ENCODE measurements at places on chromosomes 1 and 21.

GRCh38 chr1:192588546-192588945 is 13.0 kb downstream of the RGS1 start:
- DNase-seq, result no peak

DNA sequence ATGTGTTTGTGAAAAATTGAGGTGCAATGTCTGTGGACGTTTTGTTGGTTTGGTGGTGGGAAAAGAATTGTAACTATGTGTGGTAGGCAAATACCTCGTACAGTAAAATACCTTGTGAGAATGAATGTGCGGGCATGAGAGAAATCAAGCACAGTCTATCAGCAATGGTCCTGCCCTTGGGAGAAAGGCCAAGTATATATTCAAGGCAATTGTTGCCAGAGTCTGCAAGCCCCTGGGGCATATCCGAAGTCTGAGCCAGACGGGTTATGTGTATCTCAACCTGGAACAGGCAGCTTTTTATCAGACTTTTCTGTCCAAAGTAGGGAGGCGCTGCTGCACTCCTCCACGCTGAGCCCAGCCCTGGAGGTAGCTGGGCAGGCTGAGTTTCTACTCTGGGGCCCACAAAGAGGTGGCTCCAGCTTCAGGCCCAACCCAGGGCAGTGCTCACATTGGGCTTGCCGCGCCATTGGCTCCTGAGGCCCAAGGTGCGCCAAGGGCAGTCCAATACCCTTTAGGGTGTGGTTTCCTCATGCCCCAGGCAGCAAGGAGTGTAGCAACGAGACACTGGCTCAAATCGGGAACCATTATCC is 9.4 kb upstream of the GNL2 start:
- no peak for DNase-seq

GRCh38 chr21:40436261-40436660 is 410.7 kb downstream of the DSCAM start:
- no peak for DNase-seq

DNA sequence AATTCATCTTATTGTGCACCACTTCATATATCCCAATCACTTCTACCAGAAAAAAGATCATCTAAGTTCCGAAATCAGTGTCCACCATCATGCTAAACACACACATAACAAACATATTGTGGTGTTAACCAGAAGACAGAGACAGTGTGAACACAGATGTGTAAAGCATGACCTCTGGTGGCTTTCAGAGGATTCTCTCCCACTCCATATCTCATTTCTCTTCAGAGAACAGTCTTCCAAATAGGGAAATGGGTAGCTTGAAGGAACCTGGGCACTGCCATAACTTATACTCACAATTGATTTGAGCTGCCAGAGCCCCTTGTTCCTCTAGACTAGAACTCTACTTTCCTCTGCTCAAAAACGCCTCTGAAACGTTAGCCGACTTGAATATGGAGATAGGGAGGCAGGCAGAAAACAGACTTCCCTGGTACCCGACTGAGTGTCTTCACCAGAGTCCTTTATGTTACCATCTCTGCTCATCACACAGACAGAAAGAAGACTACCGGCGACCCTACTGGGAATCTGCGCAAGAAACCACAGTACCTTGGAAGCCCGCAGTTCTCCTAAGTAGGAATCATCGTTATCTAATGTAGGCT is 1.8 kb upstream of the ELAPOR1 start:
- no peak for DNase-seq

- DNase-seq, result no peak
Measured at GRCh38 chr1:48236716-48237470, 14.4 kb downstream of the SLC5A9 start.

DNA sequence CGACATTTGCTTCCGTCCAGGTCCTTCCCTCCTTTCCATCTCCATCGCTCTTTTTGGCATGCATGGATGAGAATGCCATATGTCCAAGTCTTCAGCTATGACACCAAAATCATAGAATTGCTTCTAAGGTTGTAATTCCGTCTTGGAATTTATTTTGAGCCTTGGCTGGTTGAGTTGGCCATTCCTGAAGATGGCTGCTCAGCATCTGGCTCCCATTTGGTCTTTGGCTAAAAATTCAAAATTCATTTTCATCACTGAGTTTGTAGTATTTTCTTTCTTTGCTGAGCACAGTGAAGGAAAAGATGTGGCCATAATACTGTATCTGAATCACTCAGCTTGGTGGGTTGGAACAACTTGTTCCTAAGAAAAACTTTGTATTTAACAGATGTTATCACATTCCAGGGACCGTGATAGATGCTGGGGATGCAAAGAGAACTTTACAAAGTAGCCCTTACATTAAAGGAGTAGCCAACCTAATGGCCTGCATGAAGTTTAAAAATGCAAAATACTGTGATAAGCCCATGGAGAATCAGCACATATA is 15.6 kb downstream of the JUN start:
- no peak for DNase-seq

DNA sequence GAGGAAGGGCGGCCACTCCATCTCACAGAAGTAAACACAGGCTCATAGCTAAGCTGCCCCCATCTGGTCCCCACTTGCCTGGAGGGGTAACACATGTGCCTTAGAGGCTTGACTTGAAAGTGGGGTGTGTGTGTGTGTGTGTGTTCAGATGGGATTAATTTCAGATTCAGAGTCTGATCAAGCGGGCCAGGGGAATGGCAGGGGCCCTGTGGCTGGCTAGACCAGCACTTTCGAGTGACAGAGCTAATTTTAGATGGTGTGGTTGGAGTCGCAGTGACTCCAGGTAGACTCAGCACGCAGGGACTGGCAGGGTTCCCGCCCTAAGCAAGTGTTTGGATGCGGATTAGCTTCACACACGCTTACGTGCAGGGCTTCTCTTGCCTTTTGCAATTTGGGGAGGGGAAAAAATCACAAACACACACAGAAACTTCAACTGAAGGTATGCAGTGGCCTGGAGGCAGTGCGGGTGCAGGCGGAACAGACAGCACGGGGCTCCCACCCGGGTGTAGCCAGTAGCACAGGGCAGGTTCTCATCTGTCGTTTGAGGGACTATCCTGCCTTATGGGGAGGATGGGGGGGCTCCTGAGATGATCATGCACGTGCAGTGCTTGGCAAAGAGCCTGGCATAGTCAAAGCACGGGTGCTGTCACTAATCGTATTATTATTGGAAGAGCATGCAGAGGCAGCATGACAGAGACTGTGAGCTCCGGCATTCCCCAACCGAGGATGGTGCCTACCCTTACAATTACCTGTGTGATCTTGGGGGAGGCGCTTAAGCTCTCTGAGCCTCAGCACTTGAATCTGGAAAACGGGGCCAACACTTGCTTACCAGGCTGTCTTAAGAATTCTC is 1.3 kb downstream of the EDN2 start:
- DNase-seq, result no peak

GRCh38 chr1:62687421-62687902 is 724 bp downstream of the DOCK7 start:
- DNase-seq, result no peak

DNA sequence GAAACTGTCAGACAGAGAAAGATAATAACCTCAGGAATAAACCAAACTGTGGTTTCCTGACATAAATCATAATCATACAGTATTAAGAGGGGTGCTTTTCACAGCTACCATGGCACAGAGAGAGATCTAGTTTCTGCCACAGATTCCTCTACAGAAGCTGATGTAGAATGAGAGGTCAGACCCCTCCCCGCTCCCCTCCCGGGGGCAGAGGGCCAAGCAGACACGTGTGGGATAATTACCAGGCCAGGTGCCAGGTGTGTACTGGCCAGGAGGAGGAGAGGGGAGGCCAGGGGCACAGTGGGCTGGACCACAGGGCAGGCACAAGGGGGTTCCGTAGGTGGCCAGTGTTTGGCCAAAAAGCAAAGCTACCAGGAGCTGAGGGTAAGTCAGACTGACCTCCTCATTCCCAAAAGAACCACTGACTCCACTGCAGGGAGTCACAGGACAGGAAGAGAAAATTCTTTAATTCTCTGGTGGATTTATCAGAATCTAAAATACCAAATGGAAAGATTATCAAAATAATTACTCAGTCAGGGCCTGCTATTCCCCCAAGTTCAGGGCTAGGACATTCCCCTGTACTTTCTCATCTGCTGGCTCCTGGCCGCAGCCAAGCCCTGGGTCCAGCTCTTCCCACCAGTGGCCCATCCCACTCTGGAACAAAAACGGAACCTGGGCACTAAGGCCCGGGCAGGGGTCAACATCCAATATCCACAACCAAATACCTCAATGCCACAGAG is 30.0 kb downstream of the C2CD2 start:
- no peak for DNase-seq

GRCh38 chr1:194026422-194026821 is 840.0 kb upstream of the B3GALT2 start:
- DNase-seq, result no peak

DNA sequence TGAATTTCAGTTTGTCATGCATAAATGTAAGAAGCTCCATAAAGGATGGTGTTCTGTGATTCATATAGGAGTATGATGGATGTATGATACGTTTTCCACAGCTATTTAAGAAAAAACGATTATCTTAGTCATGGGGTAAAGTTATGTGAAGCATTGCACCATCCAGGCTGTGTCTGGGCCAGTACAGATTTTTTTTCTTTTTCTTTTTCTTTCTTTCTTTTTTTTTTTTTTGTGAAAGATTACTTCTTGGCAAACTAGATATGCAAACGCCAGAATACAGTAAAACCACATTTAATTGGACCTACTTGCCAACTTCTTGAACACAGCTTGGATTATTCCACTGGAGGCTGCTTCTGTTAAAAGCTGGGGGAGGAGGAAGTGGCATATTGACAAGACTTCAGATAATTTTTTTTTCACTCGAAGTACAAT is 14.9 kb downstream of the ZBTB18 start:
- DNase-seq, result no peak

GRCh38 chr21:42991992-42992740 is 17.8 kb downstream of the PKNOX1 start:
- no peak for DNase-seq

- DNase-seq, result no peak
Measured at GRCh38 chr1:47439017-47439818, 1.4 kb downstream of the FOXD2 start.

- no peak for DNase-seq
Measured at GRCh38 chr1:161229896-161230295, 4.0 kb downstream of the TOMM40L start.

DNA sequence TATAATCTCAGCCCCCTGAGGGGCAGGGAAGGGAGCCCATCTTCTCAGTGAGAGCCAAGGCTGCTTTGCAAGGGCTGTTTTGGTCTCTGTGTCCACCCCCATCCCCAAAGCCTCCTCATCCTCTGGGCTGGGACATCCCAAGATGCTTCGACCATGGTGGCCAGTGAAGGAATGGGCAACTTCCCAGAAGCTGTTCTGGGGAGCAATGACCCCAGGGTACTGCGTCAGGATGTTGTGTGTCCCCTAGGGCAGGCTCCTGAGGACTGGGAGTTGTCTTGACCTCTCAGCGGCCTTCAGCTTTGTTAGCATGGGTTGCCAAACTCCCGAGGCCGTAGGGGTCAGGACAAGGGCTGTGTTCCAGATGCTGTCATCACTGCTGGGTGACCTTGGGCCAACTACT is 238.4 kb upstream of the POU3F1 start:
- DNase-seq, result no peak

DNA sequence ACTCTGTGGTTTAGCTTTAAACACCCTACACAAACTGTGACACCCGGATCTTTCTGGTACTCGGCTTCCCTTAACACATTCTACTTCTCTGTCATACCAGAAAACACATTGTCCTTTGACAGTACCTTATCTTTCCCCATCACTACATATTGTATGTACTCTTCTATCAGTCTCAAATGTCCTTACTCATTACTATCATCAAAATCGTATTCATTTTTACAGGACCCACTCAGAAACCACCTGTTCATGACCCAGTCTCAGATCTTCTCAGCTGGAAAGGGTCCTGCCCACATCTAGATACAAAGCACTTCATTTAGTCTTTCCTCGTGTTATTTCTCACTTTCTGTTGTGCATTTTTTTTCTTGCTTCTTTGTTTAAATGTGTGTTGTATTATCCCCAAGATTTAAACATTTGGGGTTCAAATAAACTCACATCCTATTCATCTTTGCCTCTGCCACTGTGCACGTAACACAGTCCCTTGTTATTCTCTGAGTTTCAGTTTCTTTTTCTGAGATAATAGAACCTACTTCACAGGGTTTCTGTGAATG is 27.7 kb downstream of the CD34 start:
- DNase-seq, result no peak

- no peak for DNase-seq
Measured at GRCh38 chr1:67889953-67890567, 56.8 kb upstream of the GNG12 start.

- no peak for DNase-seq
Measured at GRCh38 chr1:223713546-223714420, 1.4 kb downstream of the CAPN2 start.

DNA sequence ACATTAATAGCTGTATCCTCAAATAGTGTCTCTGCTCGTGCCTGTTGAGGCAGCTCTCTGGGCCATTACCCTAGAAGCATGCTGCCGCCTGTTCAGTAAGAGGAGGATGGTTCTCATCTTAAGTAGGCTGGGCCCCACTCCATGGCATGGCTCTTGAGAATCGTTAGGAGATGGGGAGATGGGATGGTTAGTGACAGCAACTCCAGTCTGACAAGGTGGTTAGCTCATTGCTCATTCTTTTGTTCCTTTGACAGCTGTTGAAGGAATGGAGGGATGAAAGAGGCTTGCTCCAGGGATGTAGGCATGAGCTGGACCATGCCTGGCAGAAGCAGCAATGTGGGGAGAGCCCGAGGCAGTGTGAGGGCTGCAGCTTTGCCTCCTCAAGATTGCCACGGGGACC is 68.2 kb downstream of the MAP10 start:
- no peak for DNase-seq

DNA sequence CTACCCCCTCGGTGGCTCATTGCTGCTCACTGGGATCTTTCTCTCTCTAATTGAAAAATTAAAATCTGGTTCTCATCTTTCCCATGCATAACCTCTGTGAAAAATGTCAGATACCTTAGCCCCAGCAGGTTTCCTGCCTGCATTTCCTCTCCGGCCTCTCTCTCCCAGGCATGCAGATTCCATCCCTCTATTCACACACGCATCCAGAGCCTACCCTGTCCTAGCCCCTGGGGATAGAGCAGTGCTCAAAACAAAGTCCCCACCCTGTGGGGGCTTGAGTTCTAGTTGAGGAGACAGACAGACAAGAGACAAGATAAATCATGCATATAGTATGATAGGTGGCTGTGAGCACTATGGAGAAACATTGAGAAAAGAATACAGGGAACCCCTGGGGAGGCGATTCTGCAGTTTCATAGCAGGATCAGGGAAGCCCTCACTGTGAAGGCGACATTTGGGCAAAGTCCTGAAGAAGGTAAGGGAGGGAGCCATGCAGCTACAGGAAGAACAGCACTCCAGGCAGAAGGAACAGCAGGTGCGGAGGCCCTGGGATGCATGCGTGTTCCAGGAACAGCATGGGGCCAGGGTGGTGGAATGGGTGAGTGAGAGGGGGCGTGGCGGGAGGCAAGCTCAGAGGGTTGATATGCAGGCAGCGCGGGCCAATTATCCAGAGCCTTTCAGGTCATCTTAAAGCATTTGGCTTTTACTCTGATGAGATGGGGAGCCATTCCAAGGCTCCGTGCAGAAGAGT is 3.5 kb upstream of the BSND start:
- no peak for DNase-seq
